ENCODE measurements at places on chromosomes 4 and X.

DNA sequence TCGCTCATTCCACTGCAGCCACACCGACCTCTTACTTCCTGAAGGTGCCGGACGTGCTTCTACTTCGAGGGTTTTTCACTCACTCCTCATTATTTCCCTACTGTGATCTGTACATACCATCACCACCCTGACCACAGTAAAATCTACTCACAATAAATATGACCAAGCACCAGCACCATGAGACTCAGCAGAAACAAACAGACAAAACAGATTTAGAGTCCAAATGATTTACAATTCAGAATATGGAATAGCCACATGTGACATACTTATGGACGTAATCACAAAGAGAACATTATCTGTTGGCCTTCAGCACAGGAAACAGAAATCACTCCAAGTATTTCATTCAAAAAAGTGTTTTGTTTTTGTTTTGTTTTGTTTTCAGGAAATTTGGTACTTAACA is 16.1 kb upstream of the KLB start:
- DNase-seq, result no peak

- no peak for DNase-seq
These were observed 78.9 kb downstream of the CCDC160 start for GRCh38 chrX:134315866-134316265.

GRCh38 chr4:15402146-15402545 is 25.7 kb upstream of the C1QTNF7 start:
- DNase-seq, result no peak

DNA sequence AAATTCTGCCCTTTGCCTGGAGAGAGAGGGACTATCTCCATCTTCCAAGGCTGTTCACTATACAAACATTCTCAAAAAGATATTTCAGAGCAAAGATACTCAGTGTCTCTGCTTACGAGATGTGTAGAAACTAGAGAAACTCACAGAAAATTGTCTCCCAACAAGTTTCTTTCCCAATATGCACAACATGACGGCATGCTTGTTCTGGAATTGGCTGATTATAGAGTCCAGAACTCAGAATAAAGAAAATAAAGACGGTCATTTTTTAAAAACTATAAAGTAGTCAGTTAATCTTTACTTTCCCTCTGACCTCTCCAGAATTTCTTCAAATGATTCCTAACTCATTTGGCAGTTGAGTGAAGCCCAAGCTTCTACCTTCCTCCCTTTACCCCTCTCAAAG is 285.5 kb upstream of the KLF3 start:
- DNase-seq, result no peak

- no peak for DNase-seq
These were observed 2.2 kb upstream of the ACSL4 start for GRCh38 chrX:109735202-109735744.

DNA sequence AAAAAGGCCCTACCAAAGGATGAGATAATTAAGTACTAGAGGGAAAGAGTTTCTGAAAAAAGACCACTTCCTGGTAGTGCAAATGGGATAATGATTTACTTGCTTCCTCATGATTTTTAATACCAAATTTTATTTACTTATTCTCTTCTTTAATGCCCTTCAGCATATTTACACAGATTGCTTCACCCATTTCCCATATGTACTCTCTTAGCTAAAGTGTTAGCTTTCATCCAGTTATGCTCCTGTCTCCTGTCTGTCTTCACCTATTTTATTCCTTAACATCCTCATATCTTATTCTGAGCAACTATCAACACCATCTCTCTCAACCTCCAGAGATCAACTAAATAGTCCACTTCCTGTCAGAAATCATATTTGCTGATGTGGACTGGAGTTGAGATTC is 183.2 kb upstream of the HS3ST1 start:
- no peak for DNase-seq

- DNase-seq, result no peak
These were observed 13.7 kb upstream of the PIGA start for GRCh38 chrX:15349046-15349445.

GRCh38 chrX:3712051-3712869 is 1.2 kb downstream of the PRKX start:
- DNase-seq, result no peak

GRCh38 chrX:115616943-115617563 is 56.1 kb downstream of the PLS3 start:
- no peak for DNase-seq

DNA sequence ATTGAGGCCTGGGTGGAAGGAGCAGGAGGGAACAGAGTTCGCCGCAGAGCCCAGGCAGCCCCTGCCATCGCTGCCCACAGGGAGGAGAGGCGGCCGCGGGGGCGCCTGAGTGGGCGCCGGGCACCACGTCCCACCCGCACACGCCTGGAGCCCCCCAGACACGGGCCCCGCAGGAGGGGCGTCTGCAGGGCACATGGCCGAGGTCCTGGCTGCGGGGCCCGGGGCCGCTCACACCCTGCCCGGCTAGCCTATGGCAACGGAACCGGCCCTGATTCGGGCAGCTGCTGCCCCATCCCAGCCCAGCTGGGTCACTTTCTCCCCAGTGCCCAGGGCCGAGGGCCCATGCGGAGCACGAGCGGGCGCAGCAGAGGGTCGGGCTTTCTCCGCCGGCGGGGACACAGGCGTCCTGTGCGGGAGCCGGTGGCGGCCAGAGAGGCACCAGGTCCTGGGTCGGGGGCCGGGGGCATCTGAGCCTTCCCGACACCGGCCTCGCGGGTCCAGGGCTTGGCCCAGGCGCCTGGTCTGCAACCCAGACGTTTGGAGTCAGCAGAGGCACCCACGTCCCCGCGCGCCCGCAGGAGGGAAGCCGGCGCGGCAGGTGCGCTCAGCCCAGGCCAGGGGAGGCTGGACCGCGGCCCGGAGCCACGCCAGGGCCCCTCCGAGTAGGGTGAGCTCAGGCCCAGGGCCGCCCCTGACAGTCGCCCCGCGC is 91.2 kb downstream of the FAM53A start:
- DNase-seq, result no peak

GRCh38 chr4:77123411-77123810 is 33.6 kb upstream of the CCNG2 start:
- no peak for DNase-seq

DNA sequence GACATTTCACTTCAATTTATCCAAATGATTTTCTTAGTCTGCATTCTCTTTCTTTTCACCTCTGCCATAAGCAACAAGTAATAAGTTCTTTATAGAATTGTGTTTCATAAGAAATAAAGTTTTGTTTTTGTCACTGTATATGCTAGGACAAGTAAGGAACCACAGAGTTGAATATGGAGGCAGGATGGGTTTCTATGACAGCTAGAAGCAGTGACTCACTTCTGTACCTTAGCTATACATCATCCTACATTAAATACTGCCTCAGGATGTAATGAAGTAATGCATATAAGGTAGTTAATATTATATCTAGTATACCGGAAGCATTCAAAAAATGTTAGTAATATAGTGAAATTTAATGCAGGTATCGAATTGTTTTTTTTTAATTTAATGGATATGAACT is 128.0 kb downstream of the PPA2 start:
- no peak for DNase-seq

DNA sequence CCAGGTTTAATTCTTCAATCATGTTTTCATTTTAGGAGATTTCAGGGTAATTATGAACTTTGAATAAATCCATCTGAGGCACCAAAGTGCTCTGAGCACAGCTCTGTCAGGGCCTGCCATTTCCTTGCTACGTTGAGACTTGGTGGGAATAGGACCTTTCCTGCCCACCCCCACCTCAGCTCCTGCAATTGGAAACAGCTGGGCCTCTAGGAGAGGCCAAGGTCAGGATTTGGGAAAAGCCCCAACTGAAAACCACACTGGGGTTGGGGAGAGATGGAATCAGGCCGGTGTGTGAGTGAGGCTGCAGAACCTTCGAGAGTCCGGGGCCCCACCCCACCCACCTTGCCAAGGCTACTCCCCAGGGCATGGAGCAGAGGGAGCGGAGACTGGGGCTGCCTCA is 212.7 kb upstream of the BCOR start:
- no peak for DNase-seq

- DNase-seq, result no peak
These were observed 109.1 kb downstream of the PTTG2 start for GRCh38 chr4:38069271-38069760.

GRCh38 chr4:143375326-143376073 is 38.8 kb downstream of the GAB1 start:
- no peak for DNase-seq

DNA sequence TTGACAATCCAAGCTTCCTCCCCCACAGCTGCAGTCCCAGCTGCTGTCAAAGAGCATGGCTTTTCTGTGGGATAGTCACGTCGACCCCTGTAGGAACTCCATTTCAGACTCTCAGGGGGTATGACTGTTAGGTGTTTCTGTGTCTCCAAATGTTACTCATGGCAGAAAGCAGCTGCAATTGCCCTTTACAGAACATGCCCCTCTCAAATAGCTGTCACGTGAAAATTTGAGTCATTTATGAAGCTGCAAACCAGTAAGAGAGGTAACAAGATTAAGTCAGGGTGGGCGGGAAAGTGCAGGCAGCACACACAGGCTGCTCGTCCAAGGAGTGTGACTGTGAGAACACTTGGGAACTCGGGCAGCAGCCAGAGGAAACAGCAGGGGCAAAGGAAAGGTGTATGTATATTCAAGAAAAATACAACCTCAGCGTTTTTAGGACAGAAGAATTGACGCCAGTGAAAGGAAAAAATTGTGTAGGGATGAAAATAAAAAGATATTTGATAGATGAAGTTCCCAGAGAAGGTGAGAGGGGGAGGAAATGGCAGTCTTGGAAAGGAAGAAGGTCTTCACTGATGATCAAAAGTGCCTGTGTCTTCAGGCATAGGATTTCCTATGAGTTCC is 66.5 kb upstream of the TMEM184C start:
- DNase-seq, result no peak

DNA sequence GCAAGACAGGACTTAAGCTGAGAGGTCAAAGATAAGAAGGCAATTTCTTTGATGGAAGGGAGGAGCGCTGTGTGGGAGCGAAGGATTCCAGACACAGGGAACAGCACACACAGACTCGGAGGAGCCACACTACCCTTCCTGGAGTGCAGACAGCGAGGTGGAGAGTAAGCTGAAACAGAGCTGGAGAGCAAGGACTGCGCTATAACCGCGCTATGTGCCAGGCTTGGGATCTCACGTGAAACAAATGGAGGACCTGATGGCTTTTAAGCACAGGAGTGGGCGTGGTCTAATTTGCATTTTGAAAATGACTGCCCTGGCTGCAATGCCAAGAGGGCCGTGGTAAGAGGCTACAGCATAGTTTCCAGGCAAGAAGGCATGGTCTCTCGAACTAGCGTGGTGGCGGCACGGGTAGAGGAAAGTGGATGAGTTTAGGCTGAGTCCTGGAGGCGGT is 113.9 kb upstream of the SORBS2 start:
- no peak for DNase-seq

- DNase-seq, result no peak
These were observed 167.8 kb upstream of the FAM241A start for GRCh38 chr4:111977419-111977965.

DNA sequence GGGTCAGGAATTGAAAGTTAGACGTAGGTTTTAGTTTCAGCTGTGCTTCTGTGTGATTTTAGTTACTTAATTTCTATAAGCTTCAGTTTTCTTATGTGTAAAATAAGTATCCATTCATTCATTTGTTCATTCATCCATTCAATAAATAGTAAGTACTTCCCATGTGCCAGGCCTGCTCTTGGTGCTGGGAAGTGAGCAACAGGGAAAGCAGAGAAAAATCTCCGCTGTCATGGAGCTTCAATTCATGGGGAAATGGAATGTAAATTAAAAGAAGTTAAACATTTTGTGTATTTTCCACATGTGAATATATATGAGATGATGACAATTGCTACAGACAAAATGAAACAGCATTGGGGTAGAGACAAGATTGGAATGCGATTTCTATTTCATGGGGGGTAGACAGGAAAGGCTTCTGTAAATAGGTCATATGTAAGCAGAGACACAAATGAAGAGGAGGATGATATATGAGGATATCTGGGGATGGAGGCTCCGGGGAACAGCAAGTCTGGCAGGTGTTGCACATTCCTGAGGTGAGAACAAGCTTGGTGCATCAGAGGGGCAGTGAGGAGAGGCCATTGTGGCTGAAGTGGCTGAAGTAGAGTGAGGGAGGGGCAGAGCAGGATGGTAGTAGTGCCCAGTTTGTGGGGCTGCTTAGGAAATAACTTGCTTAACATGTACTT is 66.2 kb downstream of the FHIP1A start:
- no peak for DNase-seq

DNA sequence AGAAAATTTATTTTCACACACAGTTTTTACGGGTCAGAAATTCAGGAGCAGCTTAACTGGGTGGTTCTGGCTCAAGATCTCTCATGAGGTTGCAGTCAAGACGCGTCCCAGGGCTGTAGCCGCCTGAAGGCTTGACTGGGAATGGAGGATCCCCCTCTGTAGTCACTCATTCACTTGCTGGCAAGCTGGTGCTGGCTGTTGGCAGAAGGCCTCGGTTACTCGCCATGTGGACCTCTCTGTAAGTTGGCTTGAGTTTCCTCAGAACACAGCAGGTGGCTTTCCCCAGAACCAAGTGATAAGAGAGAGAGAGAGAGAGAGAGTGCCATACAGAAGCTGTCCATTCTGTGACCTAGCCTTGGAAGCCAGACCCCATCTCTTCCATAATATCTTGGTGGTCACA is 132.8 kb downstream of the DCLK2 start:
- DNase-seq, result no peak

DNA sequence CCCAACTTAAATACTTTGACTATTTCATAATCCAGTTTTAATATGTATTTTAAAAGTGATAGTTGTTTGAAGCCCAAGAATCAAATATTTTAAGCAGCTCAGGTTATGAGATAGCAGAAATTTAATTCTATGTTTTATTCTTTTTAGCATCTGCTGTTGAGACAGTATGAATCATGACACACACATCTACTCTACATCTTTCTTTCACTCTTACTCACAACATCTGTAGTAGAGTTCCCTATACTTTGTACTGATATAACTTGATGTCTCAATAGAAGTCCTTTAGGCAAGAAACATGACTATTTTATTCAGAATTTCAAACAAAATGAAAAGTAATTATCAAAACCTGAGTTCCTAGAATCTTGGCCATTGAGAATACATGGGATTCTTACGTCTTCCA is 187.9 kb upstream of the GNPDA2 start:
- no peak for DNase-seq

DNA sequence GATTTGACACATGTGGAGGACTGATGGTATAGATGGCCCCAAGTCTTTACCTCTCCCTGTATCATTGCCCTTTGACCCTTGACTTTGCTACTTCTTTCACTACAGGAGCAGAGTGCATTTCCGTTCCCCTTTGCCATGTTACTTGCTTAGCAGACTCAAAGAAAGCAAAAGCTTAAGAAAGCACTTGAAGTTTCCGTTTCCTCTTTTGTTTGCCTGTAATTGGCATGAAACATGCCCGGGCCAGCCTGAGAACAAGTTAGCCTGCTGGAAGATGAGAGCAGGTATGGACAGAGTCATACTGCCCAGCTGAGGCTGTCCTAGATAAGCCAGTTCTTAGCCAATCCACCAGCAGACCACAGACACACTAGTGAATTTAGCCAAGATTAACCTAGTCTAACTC is 206.0 kb downstream of the BCOR start:
- no peak for DNase-seq
